ENCODE measurements at places on chromosomes 1 and 21. TPM values are rescaled to one million over a fixed set of nuclear protein-coding genes. Genes with fewer than 3 reads are reported as not detected.

The UBL4B gene
- total RNA-seq = not detected

The MTMR11 gene
- 1.6 TPM for total RNA-seq

The KRTAP13-4 gene
- not detected for total RNA-seq

The SPRR2A gene
- total RNA-seq = not detected

The MRPL20 gene
- total RNA-seq = 112 TPM

The TNFRSF1B gene
- 5.0 TPM for total RNA-seq

GRCh38 chr1:170445096-170445495 is 86.9 kb upstream of the GORAB start:
- DNase-seq = no peak

DNA sequence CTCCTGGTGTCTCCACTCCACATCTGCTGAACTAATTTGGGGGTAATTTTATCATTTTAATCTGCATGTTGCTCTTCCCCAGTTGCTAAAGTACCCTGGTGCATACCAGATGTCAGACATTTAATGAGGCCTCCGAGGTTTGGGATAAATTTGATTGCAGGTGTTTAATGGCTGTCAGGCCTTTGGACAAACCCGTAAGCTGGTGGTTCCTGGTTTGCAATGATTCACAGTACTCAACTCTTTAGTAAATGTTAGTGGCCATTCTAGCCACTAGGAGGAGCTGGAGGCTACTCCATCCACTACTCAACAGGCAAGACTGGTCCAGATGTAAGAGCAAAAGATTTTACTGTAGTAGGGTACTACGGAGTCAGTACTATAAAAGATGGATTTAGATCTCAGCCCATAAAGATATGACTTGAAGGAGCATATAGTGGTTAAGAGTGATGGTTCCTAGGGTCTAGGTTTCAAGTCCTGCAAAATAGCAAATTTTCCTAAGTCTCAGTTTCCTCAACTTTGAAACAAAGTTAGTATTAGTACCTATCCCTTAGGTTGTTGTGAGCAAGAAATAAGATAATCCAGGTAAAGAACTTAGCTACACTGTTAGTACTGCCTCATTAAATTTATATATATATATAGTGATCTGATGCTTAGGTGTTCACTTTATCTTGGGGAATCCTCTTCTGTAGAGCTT is 132.8 kb downstream of the SNX7 start:
- peak; percentile 77 for DNase-seq

DNA sequence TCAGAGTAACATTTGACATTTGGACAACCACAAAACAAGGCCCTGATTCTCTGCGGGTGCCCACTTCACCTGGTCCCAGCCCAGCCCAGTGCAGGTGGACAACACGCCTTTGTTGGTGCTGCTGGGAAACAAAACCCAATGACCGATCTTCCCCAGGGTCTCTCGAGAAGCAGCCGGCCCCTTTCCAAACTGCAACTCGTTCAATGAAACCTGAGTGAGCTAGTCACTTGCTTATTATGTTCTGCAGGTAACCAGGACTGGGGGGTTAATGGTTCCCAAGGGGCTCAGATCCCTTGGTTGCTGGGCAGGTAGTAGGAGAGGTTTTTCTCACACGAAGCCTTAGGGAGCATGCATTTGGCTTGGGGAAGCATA is 42.9 kb downstream of the ABCG1 start:
- DNase-seq = no peak

GRCh38 chr1:12031039-12031980 is 12.0 kb downstream of the MIIP start:
- DNase-seq = peak; percentile 52

DNA sequence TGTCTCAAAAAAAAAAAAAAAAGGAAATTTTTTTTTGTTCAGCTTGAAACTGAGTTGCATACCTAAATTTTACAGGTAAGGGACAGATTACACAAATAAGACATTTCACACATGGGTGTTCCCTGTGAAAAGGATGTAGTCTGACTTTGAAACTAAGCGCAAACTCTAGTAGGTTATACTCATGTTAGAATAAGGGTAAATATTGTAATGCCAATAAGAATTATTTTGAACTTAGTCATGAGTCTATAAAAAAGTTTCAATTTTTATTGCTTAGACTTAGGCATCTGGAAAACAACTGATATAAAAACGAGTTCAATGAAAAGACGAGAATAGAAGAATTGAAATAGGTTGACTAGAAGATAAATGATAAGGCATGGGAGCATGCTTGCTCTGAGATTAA is 122.3 kb downstream of the HMCN1 start:
- DNase-seq = no peak

DNA sequence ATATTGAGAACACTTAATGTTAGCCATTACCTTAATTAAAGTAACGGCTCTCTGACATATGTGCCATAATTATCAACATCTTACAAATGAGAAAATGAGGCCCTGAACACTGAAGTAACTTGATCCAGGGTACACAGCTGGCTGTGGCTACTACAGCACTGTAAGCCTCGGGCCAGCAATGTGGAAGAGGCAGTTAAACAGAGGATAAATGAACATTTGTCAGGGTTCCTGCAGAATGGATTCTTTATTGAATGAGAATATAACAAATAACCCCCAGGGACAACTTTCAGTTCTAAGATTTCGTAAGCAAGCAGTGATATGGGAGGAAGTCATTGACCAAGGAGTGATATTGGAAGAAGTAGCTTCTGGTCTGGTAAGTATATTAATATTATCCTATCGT is 70.5 kb upstream of the SCYL3 start:
- peak; percentile 89 for DNase-seq

DNA sequence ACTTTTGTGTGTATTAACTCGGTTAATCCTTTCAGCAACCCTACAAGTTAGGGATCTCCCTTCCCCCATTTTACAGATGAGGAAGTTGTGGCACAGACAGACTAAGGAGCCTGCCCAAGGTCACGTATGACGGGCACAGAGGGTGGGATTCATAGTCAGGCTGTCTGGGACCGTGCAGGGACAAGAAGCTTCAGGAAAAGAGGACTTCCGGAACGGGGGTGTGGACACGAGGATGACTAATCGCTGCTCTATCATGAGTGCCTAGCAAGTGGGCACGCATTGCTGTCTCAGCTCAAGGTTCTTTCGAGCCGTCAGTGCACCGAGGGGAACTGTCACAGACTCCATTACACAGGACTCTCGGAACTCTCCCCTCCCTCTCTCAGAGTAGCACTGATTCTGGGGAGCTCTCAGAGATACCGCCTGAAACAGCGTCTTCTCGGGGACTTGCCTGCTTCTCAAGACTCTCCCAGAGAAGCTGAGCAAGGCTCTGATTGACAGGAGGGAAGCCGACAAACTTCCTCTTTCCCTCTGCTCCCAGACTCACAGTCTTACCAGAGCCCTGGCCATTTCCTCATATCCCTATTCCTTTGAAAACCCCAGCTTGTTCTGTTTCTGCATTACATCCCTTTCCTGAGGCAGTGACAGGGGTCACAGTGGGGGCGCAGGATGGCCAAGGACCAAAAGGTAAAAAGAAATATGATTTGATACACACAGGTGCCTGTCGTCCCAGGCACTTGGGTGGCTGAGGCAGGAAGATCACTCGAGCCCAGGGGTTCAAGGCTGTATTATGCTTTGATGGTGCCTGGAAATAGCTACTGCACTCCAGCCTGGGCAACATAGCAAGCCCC is 14.4 kb downstream of the FHAD1 start:
- peak; percentile 59 for DNase-seq

DNA sequence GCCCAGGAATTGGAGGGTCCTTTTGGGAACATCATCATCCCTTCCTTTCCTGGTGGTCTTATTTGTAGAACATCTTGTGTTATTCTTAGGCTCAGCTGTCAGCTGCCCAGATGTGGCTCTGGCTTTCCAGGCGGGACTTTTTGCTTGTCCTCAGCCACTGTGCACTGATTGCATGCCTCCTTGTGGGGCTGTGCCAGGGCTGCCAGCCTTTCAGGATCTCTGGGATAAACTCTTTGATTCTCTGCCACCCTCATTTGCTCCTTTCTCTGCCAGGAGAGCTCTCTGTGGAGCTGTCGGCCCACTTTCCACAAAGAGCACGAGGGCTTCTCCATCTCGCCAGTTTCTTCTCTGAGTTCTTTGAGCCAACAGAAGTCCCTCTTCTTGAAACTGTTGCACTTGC is 63.1 kb downstream of the PTPRU start:
- DNase-seq = no peak

DNA sequence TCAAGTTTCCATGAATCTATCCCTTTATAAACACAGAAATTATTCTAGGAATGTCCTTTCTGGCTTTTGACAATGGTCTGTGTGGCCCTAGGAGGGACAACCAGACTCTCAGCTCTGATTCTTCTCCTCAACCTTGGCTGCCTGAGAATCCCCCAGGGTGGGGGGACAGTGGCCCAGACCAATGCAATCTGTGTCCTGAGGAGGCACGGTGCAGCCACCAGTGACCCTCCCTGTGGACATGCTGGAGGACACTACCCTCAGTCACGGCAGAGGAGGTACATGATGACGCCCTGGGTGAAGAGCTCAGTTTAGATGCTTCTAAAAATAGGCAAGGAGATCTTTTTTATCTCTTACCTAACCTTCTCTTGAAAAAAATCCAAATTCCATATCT is 91.7 kb downstream of the PGBD5 start:
- DNase-seq = no peak

GRCh38 chr21:37771181-37771580 is 145.1 kb downstream of the KCNJ6 start:
- DNase-seq = no peak

- DNase-seq = no peak
Observed at GRCh38 chr1:188154761-188155160, 1326.0 kb downstream of the PLA2G4A start.
